ENCODE measurements at places on chromosomes 1 and 21.
A peak's percentile ranks its signal among the peaks of the same experiment; 100 is the strongest.

- DNase-seq: no peak
These were observed 422.1 kb downstream of the PLPP3 start for GRCh38 chr1:56156971-56157876.

DNA sequence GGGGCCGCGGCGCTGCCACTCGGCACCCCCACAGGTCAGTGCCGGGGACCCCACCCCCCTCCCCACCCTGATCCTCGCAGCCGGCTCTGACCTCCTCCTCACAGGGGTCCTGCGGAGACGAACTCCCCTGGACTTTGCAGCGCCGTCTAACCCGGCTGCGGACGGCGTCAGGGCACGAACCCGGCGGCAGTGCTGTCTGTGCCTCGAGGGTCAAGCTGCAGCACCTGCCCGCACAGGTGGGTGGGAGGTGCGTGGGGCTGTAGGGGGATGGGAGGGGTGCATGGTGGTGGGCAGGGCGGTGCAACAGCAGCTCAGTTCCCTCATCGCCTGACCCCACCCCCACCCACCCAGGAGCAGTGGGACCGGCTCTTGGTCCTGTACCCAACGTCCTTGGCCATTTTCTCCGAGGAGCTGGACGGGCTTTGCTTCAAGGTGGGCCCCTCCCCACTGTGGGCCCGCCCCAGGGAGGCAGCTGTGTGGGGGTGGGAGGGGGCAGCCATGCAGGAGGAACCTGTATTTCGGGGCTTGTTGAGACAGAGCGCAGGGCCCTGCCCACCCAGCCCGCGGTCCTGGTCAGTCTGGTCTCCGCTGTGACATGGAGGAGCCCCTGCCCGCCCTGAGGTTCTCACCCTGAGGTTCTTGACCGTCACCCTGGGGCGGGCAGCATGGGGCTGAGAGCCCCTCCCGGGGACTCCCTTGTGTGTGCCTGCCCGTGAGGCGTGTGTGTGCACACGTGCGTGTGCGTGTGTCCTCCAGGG lies 4.9 kb downstream of the PLEKHN1 start:
- no peak for DNase-seq

DNA sequence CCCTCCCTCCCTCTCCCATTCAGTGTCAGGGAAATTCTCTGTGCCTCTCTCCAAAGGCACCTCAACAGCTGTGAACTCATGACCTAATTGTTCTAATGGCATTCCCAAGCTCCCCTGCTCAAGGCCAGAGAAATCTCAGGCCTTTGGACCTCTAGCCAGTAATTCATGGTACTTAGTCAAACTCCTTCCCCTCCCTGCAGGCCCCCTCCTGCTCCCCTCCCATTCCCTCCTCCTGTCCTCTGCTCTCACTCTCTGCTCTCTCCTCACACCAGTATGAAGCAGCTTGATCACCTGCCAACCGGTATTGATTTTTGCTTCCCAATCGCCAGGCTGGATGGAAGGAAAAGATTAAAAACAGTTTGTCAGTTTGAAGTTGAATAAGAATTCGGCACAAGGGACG lies 370.5 kb upstream of the PBX1 start:
- no peak for DNase-seq

DNA sequence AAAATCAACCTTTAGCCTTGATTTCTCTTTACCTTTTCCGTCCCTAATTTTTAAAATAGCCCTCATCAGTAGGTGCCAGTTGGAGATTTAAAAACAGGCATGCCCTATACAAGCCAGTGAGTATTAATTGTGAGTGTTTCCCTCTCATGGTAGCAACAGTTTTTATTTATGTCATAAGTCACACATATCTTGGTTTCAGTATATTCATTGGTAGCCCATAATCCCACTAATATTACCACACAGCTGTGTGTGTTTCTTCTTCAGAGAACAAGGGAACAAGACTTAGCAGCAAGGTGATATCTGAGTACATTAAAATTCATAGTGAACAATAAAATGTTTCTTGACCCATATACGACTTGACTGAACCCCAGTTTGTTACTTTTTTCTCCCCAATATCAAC lies 68.6 kb upstream of the HSPA13 start:
- DNase-seq: no peak

DNA sequence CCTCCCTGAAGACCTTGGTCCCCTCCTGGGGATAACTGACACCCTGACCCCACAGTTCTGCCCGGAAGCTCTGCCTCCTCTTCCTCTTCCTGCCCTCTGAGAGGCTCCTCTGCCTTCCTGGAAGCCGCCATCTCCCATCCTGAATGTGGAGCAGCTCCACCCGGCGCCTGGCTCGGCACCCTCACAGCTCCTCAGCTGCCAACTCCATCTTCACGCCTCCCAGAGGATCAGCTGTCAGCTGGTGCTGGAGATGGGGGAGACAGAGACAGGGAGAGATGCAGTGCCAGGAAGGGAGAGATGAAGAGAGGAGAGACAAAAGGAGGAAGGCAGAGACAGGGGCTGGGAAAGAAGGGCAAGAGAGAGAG lies 210.4 kb upstream of the CSF3R start:
- DNase-seq: no peak

DNA sequence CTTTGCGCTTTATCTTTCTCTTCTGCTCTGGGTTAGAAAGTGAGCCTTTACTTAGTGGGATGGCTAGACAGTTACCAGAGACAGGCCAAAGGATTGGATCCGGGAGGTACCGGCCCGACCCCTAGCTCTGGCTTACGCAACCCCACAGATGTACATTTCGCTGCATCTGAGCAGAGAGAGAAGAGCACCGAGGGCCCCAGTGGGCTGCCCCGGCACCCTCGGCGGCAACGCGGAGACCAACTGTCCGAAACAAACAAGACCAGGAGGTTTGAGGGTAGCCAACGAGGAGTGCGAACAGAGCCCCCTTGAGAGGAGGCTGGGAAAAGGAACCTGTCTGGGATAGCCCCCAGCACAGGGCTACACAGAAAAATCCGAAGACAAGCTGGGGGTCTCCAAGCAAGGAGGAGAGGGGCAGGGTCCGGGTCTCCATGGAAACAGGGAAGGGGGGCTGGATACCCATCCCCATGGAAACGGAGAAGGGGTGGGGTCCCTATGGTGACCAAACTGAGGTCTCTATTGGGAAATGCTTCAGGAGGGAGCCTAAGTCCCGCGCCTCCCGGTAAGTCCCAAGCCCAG lies 373 bp downstream of the MTF1 start:
- DNase-seq: peak; percentile 37

DNA sequence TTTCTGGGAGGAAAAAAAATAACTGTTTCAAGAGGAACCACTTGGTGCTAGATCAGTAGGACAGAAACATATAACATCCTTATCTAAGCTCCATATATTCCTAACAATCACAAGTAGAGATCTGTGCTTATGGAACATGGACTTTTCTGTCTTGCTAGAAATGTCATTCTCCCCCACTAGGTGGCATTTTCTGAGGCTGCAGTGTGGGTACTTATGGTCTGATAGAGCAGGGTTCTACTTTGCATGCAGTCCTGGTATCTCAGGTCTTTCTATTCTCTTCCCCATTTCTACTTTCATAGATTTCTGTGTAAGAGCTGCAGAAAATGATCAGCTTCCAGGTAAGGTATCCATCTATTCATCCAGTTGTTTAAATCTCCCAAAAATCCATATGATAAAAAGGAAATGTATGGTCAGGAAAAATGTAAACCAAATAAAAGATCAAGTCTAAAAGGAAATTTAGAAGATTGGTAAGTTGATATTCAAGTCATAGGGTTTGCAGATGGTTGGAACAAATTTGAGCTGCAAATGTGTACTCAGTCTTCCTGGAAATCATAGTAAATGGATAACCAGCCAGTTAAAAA lies 1.5 kb downstream of the ZNF684 start:
- peak; percentile 66 for DNase-seq

GRCh38 chr1:90712915-90713730 lies 4.0 kb downstream of the BARHL2 start:
- DNase-seq: no peak

DNA sequence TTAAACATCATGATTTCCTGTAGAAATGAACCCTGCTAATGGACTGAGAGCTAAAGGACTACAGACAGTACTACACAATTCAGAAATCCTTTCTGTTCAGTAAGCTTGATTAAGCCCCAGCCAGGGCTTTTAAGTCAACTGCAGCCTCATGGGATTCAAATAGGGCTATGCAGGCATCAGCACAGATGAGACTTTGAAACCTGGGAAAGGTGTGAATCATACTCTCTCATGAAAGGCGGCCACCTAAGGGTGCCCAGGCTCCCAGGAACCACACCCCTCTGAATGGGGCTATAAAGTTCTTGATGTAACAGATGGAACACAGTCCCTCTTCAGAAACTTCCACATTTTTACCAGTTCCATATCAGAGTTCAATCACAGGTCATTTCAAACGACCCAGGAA lies 7.6 kb downstream of the SIPA1L2 start:
- no peak for DNase-seq

DNA sequence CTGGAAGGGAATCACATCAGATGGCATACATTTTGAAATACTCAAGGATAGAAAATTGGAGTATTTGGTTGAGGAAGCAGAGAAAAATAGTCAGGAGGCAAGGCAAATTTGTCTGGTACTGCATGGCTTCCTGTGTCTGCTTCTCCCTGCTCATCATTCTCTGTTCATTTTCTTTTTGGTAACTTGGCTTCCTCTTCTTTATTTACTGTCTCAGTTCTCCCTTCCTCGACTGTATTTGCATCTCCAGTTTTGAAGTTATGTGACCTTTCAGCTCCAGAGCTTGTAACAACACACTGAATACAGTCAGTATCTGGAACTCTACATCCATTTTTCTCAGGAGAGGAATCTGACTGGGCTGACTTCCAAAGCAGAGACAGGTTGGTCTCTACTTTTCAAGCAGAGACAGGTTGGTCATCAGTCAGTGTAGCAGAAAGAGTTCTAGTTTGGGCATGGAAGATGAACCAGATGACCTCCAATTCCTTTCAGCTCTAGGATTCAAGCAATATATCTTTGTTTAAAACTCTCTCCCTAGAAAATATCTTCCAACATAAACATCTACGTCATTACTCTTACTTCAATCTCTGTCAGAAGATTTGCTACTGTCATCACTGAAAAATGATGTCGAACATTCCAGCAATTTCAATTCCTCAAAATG lies 571.2 kb downstream of the ADGRL2 start:
- no peak for DNase-seq

DNA sequence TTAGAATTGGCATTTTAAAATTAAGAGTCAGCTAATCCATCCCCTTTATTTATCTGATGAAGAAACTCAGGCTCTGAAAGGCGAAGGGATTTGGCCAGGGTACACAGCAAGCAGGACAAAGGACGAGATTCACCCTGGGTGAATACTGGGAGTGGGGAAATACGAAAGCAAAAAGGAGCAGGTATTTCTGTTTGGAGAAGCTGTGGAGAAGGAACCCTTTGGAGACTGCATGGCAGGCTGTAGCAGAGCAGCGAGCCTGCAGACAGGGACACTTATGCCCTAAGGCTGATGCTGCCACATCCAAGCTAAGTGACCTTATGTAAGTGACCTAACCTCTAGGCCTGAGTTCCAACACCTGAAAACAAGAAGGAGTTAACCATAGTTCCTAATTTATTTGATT lies 207.2 kb upstream of the C1orf87 start:
- no peak for DNase-seq

DNA sequence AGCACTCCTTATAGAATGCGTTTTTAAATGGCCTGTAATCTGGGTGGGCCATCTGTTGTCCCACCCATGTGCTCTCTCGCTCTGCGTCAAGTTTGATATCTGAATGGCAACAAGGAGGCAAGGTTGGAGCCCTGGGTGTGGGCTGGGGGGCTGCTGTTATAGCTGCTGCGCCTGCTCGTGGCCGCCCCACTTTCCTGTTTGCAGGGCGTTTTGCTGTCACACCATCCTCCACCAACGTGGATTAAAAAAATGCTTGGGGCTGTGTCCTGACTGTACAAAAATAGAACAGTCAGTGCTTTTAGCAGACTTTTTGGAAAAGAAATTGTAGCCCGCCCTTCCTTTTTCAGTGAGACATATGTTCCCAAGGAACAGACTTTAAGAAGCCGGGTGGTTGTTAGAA lies 25.4 kb downstream of the UMODL1 start:
- DNase-seq: no peak

GRCh38 chr1:8431019-8431418 lies 113.1 kb downstream of the SLC45A1 start:
- peak; percentile 28 for DNase-seq

Measured in suppressor macrophage (primary cell).